Progenitor cell of endocrine pancreas (in vitro differentiated cells): ENCODE measurements at places on chromosomes 4 and X.

DNA sequence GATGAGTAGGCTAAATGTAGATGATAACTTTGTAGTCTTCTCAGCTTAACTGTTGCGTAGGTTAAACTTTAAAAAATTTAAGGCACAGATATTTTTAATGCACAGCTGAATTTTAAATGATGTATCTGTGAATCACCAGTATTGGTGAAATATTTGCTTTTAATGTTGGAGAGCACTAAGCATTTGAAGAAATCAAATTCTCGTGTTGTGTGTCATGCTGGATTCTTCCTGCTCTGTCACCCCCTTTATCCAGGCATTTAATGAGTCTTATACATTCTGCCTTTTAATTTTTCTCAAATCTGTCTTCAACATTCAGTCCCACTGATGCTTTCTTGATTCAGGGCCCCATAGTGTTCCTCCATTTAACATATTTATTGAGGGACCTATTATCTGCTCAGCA is 76.7 kb downstream of the SLC4A4 start:
- DNase-seq, result no peak

- DNase-seq, result no peak
Measured at GRCh38 chrX:155767876-155768769, 113.0 kb upstream of the VAMP7 start.

GRCh38 chr4:87882861-87883260 is 50.1 kb downstream of the MEPE start:
- DNase-seq, result no peak

- DNase-seq, result no peak
Measured at GRCh38 chr4:24476282-24476681, 108.1 kb downstream of the DHX15 start.

- no peak for DNase-seq
Measured at GRCh38 chr4:97216046-97216445, 927.2 kb downstream of the STPG2 start.

DNA sequence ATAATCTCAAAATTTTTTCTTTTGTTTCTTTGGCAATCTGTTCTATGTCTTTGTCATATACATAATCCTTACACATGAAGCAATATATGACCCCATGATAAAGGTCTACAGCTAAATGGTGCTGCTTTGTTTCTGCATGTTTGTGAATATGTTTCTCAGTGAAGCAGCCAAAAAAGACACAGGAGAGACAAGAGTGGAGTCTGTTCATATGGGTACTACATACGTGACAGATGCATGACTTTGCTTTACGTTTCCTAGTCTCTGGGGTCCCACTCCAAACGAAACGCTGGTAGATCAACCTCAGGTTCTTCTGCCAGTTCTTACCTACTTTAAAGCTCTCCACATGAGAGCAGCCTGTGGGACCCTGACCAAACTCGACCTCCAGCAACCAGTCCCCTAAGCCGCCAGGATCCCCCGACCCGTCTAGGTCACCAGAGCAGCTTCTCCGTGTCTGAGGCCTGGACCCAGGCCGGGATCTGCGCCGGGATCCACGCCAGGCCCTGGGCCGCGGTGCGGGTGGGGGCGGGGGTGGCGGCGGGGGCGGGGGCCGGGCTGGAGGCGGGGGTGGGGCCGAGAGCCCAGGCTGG is 1.5 kb downstream of the USP51 start:
- no peak for DNase-seq

GRCh38 chr4:36919721-36920120 is 324.8 kb upstream of the NWD2 start:
- DNase-seq, result no peak

GRCh38 chr4:135770505-135770904 is 1568.9 kb upstream of the PABPC4L start:
- no peak for DNase-seq

DNA sequence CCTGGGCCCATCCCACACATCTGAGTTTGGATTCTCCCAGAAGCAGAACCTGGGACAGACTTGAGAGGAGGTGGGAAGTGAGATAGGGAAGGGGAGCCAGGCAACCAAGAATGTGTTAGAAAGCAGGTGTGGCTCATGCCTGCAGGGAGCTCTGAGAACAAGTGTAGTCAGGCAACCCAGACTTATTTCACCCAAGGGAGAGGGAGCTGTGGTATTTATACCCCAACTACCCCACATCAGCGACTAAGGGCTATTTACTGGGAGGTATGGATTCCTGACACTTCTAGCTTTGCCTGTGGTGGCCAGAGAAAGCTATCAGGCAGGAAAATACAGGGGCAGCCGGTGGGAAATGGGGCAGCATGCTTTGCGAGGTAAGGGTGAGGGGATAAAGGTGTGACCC is 125.8 kb upstream of the MSX1 start:
- no peak for DNase-seq

DNA sequence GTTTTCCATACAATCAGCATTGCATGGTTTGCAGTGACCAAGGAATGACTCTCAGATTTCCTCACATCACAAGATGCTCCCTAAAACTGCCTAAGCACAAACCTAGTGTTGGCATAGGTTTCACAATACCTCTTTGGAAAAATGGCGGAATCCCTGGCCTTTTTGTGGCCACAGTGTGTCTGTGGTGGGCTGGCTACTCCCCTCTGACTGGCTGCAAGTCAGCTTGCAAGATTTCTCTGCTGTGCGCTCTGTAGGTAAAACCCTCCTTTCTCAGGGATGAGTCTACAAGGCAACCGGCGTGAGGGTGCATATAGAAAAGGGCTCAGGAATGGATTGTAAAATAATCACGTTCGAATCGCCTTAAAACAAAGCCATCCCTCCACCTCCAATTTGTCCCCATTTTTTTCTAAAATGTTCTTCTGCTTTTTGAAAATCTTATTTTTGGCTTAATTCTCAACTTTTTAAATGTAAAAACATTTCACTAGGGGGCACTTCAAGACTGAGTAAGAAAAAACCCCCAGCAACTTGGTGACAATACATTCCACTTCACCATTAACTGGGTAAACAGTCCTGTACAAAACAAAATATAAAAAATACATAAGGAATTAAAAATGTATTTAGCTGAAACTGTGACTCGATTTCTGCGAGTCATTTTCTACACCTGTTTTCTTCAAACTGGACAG is 235.6 kb downstream of the STIM2 start:
- DNase-seq, result no peak

- DNase-seq, result no peak
Measured at GRCh38 chrX:130714135-130714534, 188.9 kb downstream of the ENOX2 start.

GRCh38 chr4:163744861-163745260 is 250.4 kb downstream of the TMA16 start:
- DNase-seq, result no peak

GRCh38 chr4:4225915-4226605 is 669 bp downstream of the OTOP1 start:
- no peak for DNase-seq

- no peak for DNase-seq
Measured at GRCh38 chrX:134741746-134742145, 83.5 kb upstream of the PLAC1 start.
